ENCODE measurements at places on chromosomes 4 and X. TPM values are rescaled to one million over a fixed set of nuclear protein-coding genes. Genes with fewer than 3 reads are reported as not detected.

Gene CBLL2
- not detected for total RNA-seq

Gene RAB40AL
- total RNA-seq = 0.48 TPM

DNA sequence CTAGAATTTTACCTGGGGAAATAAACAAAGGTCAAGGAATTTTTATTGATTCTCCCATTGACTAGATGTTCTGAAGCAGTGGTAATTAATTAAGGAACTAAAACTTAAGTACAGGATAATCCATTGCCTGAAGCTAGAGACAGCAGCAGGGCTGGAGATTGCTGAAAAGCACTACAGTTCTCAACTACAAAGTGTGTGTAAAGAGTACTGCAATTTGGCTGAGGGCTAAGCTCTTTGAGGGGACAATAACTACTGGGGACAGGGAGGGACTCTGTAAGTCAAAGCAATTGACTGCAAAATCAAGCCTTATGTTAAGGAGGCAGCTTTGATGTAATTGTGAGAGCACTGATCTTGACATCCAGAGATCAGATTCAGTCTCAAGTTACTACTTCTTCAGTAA lies 260.4 kb downstream of the GALNTL6 start:
- H3K4me1 ChIP-seq = no peaks in the 10 kb centered on the region
- H3K4me3 ChIP-seq = no peak overlapping the region
- no peaks in the 10 kb centered on the region for H3K27me3 ChIP-seq
- no peaks in the 10 kb centered on the region for H3K36me3 ChIP-seq
- DNase-seq = peak; percentile 3

DNA sequence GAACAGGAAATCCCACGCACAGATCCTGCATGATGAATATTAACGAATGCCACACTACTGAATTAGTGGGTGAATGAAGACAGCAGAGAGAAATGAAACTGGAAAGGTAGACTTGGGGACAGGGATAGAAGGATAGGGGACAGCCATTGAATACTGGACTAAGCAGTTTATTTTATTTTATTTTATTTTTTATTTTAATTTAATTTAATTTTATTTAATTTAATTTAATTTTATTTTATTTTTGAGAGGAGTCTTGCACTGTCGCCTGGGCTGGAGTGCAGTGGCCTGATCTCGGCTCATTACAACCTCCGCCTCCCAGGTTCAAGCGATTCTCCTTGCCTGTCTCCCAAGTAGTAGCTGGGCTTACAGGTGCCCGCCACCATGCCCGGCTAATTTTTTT lies 385.2 kb downstream of the GPAT3 start:
- H3K27me3 ChIP-seq = no peaks in the 10 kb centered on the region
- DNase-seq = no peak
- no peak overlapping the region for H3K4me3 ChIP-seq
- H3K27ac ChIP-seq = no peak overlapping the region
- no peaks in the 10 kb centered on the region for H3K36me3 ChIP-seq

- no peak overlapping the region for H3K27ac ChIP-seq
- no peaks in the 10 kb centered on the region for H3K27me3 ChIP-seq
- peaks cover 7% of the 10 kb centered on the region for H3K4me1 ChIP-seq
- no peak overlapping the region for H3K4me3 ChIP-seq
- DNase-seq = no peak
- H3K36me3 ChIP-seq = no peaks in the 10 kb centered on the region
Measured at GRCh38 chrX:130636277-130636676, 234.5 kb downstream of the RBMX2 start.

DNA sequence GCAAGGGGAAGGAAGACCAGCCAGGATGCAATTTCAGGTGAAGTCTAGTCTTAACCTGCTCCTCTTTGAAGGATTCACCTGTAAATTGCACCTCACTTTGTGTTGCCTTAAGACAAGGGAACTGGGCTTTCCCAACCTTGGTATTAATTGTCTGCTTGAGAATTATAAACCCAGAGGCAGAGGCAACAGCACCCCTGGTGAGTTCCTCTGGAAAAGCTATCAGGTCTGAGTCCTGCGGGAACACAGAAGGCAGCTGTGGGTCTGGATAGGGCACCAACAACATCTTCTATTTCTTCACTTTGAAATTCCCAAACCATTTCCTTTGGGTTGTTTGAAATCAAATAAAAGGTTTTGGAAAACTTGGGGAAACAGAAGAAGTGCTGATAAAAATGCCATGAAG lies 109.2 kb upstream of the NPY2R start:
- no peak overlapping the region for H3K4me3 ChIP-seq
- no peak for DNase-seq
- peaks cover 5% of the 10 kb centered on the region for H3K4me1 ChIP-seq
- no peaks in the 10 kb centered on the region for H3K27me3 ChIP-seq
- no peaks in the 10 kb centered on the region for H3K36me3 ChIP-seq
- no peak overlapping the region for H3K27ac ChIP-seq

Gene MAGEB1
- not detected for total RNA-seq

GRCh38 chr4:4659871-4660651 lies 118.2 kb upstream of the STX18 start:
- no peak overlapping the region for H3K4me3 ChIP-seq
- H3K36me3 ChIP-seq = no peaks in the 10 kb centered on the region
- no peaks in the 10 kb centered on the region for H3K4me1 ChIP-seq
- H3K27ac ChIP-seq = no peak overlapping the region

GRCh38 chr4:76072760-76073159 lies 1.7 kb upstream of the ART3 start:
- no peak overlapping the region for H3K27ac ChIP-seq
- H3K4me3 ChIP-seq = no peak overlapping the region
- H3K27me3 ChIP-seq = no peaks in the 10 kb centered on the region
- no peaks in the 10 kb centered on the region for H3K36me3 ChIP-seq
- no peak for DNase-seq

Data from cardiac muscle cell (in vitro differentiated cells and primary cell).